ENCODE measurements at places on chromosomes 1 and 21.

GRCh38 chr21:31667132-31667531 is 7.6 kb downstream of the SOD1 start:
- no peak for DNase-seq

DNA sequence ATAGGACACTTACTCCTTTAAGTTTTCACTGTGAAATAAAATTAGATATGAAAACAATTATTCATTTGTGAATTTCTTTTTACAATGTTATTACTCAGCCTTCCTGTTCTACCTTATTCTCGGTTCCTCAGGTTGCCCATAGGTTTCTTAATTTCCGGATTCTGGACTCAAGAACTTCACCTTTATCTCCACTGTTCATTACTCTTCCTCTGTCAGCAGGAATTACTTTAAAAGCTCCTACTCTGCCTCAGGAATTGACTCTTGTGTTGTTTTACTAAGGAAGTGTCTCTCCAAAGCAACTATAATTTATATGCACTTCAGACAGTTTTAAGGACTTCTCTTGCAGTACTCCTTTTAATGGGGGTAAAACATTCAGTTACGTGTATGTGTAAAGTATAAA is 123.8 kb downstream of the OSBPL9 start:
- DNase-seq: no peak

DNA sequence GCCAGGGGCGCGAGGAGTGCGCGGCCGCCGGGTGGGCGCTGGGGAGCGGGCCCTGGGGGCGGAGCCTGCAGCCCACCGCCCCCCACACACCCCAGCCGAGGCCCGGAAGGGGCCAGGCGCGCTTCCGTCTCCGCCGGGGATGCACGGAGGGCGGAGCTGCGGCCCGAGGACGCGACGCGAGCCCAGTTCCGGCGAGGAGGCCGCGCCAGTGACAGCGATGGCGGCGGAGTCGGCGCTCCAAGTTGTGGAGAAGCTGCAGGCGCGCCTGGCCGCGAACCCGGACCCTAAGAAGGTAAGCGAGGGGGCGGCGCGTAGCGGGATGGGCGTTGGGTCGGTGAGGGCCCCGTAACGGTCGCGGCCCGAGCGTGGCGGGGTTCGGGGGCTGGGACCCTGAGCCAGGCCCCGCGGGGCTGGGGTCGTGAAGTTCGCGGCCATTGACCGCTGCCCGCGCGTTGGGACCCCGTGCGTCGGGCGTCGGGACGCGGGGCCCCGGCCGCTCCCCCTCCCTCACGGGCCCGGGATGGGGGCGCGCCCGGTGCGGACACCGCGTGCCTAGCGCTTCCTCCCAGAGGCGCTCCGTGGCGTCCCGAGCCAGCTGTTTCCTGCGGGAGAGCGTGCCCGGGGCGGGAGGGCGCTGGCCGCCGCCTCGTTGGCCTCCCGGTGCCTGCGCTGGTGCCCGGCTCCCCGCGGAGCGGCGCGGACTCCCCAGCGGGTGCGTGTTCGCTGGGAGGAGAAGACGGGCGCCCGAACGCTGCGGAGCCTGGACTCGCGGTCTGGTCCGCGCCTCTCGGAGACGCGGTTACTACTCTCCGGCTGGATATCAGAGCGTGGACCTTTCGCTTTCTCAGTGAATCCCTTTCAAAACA is at the start of gene ELOA:
Gene ELOA, plus strand, starts transcription at position 185 of the 866 bp plus-strand sequence. Its CDS starts 33 bp downstream, at position 218.
- no peak for DNase-seq

DNA sequence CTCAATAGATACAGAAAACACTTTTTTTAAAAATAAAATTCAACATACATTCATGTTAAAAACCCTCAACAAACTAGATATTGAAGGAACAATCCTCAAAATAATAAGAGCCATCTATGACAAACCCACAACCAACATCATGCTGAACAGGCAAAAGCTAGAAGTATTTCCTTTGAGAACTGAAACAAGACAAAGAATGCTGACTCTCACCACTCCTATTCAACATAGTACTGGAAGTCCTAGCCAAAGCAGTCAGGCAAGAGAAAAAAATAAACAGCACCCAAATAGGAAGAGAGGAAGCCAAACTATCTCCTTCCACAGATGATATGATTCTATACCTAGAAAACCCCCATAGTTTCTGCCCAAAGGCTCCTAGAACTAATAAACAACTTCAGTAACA is 46.2 kb upstream of the IVNS1ABP start:
- DNase-seq: no peak

GRCh38 chr1:42736571-42737200 is 3.4 kb downstream of the CLDN19 start:
- DNase-seq: no peak

GRCh38 chr1:91572044-91572443 is 71.4 kb downstream of the CDC7 start:
- no peak for DNase-seq

DNA sequence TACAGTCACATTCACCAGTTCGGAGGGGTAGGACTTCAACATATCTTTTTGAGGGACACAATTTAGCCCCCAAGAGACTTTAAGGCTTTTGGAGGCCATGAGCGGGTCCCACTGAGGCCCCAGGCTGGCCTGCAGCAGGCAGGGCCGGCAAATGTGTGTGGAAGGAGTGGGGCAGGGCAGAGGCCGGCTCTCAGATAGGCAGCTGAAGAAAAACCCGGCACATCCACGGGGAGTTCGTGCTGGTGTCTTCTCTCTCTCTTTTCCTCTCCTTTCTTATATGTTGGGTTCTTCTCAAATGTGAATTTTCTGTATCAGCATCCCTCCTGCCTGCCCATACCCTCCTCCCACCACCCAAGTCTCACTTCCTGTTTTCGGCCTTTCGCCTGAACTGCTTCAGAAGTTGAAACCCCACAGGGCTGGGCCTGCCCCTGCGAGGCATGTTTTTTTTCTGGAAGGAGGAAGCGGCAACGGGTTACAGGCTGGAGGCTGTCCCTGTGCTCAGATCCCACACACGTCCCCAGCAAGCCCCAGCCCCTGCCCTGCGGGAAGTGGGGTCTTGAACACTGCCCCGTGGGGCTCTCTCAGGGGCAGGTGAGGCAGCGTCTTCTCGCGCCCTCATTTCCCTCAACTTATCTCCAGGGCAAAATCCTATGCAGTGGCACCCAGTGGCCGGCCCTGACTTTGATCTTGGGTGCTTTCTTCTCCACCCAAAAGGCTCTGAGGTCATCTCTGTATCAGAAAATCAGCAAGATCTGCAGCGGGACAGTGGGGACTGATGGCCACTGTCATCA is 9.7 kb upstream of the UMODL1 start:
- DNase-seq: no peak

DNA sequence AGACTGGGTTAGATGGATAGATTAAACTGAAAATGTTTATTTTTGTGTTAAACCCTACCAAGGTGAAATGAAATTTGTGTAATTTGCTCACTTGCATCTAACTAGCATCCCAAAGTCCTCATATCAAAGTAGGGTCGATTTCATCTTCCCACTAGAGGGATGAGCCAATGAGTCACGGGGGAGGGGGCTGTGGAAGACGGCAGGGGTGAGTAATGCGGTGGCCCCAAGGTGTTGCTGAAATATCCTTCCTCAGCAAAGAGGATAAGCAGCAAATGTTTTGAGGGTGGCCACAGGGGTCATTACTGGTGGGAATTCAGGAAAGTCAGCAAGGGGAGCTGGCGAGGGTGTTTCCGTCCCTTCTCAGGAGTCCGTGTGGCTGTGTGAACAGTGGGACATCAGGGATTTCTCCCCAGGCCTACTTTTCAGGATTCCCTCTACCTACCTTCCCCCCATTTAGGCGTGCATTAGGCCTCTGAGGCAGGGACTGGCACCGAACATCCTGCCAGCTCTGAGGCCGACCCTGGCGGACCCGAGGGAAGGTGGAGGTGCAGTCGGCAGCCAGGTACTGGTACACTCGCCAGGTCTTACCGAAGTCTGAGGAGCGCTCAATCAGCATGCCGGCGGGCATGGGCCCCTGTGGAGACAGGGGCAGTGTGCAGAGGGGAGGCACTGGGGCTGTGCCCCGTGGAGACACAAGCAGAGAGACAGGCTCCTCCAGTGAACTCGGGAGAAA is 18.1 kb downstream of the LAMB3 start:
- no peak for DNase-seq

- no peak for DNase-seq
Observed at GRCh38 chr1:36502616-36503015, 19.9 kb upstream of the CSF3R start.

DNA sequence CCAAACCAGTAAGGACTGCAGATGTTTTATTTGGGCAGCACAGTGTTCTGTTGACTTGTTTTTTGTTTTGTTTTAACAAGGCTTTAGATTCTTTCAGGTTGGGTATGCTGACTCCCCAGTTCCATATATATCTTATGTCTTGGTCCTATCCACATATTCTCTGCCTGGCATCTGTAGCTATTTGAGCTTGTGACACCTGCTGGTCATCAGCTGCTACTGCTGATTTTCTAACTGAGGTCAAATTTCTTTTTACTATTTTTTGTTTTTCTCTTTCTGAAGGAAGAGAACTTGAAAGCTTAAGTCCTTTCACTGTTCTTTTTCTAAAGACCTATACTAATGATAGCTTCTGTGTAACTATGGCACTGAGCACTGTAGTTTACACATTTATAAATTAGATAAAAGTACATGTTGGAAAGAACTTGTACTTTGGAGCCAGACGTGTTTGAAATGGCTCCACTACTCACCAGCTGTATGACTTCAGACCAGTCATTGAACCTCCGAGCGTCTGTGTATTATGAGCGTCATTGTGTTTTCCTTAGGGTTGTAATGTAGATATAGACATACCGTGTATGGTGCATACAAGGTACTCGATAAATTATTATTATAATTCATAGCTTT is 109.4 kb downstream of the NRDC start:
- peak; percentile 45 for DNase-seq

DNA sequence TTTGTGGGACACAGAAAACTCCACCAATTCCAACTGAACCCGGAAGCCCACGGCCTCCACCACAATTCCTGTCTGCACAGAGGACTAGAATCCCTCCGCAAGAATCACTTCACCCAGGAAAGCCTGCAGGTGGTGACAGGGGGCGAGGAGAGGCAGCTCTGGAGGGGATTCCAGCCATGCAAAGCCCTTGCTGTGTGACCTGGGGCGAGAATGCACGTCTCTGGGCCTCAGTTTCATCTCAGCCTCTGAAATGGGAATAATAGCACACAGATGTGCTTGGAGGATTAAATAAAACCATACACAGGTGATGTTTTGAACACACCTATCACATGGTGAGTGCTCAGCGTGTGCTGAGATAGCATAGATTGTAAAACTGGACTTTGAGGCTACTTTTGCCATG is 14.1 kb downstream of the FBXO2 start:
- no peak for DNase-seq

Measured in smooth muscle cell of the brain vasculature (primary cell).